Left colon (tissue), 2 donors: ENCODE measurements at places on chromosomes 11 and 22.

DNA sequence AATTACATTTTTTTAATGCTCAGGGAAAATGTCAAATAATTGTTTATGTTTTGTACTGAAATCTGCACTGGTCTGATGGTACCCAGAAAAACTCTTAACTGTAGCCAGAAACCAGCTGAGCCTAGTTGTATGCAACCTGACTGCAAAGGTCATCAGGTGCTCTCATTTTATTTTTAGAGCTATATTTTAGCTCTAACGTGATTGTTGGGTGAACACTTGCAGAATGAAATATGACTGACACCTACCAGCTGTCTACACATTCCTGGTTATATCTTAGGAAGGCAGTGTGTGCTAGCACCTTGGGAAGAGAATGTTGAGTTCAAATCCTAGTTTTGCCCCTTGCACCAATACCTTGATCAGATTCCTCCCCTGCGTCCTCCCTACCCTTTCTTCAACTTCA, 23.6 kb downstream of the PTPRJ start:
- no peak for DNase-seq

DNA sequence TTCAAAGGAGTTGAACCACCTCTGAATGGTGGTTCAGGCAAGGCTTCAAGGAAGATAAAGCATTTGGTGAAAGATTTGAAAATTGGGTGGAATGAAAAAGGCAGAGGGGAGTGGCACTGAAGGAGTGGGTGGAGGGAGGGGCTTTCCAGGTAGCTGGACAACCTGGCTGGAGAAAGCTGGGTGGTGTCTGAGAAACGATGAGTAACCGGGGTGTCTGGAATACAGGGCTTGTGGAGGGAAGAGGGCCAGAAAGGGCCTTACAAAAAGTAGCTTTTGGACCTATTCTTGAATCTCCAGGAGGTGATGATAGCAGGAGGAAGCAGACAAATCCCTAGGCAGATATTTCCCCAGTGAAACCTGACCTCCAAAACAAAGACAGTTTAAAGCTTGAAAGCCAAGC, 99.3 kb downstream of the RASSF10 start:
- no peak for DNase-seq

- no peak for DNase-seq
These were observed 30.6 kb downstream of the PISD start for GRCh38 chr22:31631436-31631835.

DNA sequence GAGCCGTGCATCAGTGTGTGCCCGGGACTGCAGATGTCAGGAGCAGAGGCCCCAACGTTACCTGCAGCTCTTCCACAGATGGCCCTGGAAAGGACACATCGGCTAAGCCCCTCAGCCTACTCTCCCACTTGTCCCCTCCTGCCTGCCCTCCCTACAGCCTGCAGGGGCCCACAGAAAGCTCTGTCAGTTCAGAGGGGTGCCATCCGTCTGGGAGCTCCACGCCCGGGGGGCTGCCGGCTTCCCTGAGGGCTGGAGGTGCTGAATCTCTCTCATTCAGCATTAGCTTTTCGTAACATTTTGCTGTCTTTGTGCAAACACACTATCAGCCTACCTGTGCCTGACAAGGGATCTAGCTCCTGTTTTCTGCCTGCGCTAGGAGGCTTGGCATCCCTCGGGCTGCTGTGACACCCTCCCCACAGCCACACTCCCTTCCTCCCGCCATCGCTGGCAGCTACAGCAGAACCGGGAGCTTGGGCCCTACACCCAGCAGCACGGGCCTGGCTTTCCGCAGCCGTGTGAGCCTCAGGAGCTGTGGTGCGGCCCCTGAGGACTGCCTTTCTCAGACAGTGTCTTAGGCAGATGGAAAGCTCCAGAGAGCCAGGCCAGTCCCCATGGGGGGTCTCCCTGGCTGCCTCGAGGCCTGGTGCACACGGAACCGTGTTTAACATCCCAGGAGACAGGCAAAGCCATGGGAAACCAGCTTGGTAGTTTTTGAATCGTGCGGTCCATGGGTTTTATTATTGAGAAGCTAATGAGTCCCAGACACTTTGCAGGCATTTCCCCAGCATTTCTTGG, 198.3 kb upstream of the B3GAT1 start:
- no peak for DNase-seq

GRCh38 chr11:73439002-73439843, 63.0 kb downstream of the RELT start:
- DNase-seq = peak; percentile 21

DNA sequence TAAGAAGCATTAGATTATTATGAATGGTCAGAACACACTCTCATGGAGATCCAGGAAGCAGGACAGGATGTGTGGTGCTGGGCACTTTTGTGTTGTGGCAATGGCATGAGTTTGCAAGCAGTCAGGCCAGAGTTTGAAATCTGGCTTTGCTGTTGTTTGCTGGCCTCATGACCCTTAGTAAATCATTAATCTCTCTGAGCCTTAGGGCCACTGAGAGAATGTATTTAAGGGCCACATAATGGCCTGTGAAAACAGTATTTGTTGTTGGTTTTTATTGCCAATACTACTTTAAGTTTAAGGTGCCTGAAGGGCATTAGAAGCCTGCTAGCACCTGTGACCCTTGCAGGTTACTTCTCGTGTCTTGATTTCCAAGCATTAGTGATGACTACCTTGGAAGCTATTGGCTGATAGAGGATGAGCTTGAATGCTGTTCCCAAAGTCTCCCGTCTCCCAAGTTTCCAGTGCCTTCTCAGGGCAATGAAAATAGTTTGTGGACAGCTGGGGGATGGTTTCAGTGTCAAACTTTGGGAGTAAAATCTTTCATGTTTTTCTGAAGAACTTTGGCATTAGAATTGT, 24.6 kb downstream of the STIM1 start:
- no peak for DNase-seq

- DNase-seq = no peak
These were observed 101.1 kb downstream of the NELL1 start for GRCh38 chr11:20770414-20770946.

GRCh38 chr22:29334148-29334547, 18.7 kb upstream of the RASL10A start:
- no peak for DNase-seq

DNA sequence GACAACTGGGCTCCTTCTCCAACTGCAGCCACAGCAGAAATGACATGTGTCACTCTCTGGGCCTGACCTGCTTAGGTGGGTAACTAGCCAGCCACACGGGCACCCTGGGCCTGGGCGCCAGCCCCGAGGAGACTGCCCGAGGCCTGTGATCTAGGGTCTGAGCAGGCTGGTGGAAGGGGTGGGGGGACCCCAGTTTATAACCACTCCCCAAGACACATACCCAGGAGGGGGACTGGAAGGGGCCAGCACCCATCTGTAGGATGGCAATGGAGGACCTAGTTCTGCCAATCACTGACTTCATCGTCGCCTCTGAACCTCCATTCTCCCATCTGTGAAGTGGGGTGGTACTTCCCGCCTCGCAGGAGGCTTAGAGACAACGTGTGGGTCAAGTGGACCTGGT, 16.1 kb downstream of the CD5 start:
- no peak for DNase-seq

DNA sequence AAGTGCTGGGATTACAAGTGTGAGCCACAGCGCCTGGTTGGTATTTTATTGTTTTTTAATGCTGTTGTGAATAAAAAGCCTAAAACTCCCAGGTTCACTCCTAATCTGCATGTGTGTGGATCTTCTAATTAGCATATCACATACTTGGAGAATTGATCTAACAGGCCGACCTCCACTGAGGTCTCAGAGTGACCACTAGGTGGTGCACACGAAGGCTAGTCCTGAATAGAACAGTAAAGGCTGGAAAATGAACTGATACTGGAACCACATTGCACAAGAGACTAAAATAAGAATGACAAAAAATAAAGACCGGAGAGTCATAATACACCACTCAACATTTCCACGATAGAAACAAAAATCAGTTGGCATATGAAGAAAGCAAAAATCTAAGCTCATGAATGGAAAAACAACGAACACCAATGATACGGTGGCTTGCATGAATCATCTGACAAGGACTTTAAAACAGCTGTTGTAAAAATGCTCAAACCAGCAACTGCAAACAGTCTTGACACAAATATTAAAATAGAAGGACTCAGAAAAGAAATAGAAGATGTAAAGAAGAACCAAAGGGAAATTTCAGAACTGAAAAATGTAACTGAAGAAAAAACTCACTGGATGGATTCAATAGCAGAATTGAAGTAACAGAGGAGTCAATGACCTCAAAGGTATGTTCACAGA, 19.2 kb downstream of the PIM3 start:
- no peak for DNase-seq

GRCh38 chr22:41638748-41639147, 17.7 kb downstream of the XRCC6 start:
- DNase-seq = no peak

- DNase-seq = no peak
These were observed 133.0 kb upstream of the C11orf58 start for GRCh38 chr11:16605389-16605893.

DNA sequence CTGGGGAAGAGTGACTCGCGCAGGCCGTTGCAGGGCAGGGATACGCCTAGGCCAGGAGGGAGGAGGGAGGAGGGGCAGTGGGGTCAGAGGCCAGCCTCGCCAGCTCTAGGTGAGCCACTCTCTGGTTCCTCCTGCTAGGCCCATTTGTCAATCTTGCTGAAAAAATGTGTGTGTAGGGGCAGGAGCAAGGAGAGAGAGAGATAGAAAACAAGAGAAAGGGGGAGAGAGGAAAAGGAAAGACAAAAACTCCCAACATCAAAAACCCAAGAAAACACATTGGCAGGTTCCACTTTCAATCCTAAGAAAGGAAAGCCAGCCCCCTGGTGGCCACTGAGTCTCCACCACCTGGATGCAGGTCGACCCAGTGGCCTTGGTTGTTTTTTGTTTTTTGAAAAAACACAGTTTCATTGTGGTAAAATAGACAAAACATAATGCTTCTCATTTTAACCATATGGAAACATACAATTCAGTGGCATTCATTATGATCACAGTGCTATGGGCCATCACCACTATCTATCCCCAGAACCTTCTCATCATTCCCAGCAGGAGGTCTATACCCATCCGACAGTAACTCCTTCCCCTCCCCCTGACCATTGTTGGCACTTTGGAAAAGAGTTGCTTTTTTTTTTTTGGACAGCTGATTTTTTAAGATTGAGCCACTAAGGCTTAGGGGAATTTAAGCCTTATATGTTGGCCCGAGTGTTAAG, 10.9 kb downstream of the OMP start:
- peak; percentile 68 for DNase-seq

DNA sequence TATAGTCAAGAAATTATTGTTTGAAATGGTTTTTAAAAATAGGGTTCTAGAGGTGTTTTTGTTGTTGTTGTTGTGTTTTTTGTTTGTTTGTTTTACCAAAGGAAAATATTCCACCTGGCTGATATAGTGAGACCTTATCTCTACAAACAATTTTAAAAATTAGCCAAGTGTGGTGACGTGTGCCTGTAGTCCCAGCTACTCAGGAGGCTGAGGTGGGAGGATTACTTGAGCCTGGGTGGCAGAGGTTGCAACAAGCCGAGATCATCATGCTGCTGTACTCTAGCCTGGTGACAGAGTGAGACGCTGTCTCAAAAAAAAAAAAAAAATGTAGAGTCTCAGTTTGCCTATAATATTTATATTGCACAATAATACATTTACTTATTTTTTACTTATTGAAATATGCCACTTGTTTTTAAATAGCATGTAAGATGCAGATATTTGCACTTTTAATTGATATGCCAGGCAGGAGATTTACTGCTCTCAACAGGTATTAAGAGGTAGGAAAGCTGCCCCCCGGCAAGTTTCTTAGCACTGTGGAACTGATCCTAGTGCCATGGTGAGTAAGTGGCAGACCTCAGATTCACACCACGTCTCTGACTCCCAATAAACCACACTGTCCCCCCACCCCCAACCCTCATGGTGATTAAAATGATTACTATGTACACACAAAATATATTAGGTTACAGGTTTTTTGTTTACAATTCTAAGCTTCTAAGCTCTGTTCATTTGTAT, 157.4 kb downstream of the TEAD1 start:
- DNase-seq = no peak

DNA sequence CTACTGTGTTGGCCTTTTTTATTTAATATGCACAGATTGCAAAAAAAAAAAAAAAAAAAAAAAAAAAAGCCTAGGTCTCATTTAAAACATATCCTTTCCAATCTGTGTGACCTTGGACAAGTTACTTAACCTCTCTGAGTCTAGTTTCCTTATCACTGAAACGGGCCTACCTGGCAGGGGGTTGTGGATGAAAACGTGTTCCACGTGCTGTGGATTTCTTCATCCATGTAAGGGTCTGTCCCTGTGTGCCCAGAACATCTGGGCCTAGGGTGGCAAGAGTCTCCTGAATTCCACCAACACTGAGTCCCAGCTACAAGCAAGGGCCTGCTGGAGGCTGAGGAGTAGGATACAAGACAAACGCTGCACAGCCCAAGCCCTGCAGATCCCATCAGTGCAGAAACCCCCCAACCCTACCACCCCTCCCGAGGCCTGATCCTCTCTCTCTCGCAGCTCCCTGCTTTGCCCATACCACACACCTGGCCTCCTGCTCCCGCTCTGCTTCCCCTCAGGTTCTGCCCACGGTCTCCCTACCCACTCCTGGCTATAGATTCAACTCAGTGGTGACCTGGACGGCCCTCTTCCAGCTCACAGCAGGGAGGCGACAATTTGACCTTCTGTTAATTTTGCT, 4.7 kb upstream of the GNAZ start:
- peak; percentile 21 for DNase-seq

GRCh38 chr11:118263695-118264568, at the start of gene MPZL2:
TSS of gene MPZL2 (minus strand) at chr11:118264297. CDS start at chr11:118264153, 144 bp downstream.
- DNase-seq = peak; percentile 75

DNA sequence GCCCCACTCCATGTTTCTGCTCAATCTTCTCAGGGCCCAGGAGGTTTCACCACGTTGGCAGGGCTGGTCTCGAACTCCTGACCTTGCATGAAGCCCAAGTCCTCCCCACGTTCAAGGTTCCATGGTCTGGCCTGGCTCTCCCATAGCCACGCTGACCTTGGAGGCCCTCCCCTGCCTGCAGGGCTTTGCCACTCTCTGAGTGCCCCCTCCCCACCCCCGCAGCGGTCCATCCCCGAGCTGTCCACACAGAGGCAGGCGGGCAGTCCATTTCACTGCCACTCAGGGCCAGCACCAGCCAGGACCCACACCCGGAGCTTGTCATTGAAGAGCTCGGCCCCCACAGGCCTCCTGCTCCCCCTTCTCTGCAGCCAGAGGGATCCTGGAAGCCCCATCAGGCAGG, 30.7 kb downstream of the ARHGAP8 start:
- no peak for DNase-seq
